Right cardiac atrium (tissue), 5 donors: ENCODE measurements at places on chromosomes 16 and 17. TPM values are rescaled to one million over a fixed set of nuclear protein-coding genes. Genes with fewer than 3 reads are reported as not detected.

The NEUROD2 gene
- not detected for polyA plus RNA-seq

The WFDC1 gene
- 1.6 TPM for polyA plus RNA-seq

The SMIM36 gene
- polyA plus RNA-seq: not detected

The KRTAP1-5 gene
- not detected for polyA plus RNA-seq

The KCNJ18 gene
- polyA plus RNA-seq: not detected

The NPIPB2 gene
- polyA plus RNA-seq: 6.3 TPM

The ABCC11 gene
- polyA plus RNA-seq: 0.09 TPM

The TSC2 gene
- polyA plus RNA-seq: 34.7 TPM

The PAM16 gene
- 131 TPM for polyA plus RNA-seq
